ENCODE measurements at places on chromosomes 4 and X.
A peak's percentile ranks its signal among the peaks of the same experiment; 100 is the strongest.

GRCh38 chr4:30720021-30720660 is at the start of gene PCDH7:
Gene PCDH7 (plus strand): TSS chr4:30720369. CDS start chr4:30721423, 1,054 bp downstream.
- no peak for ATAC-seq

DNA sequence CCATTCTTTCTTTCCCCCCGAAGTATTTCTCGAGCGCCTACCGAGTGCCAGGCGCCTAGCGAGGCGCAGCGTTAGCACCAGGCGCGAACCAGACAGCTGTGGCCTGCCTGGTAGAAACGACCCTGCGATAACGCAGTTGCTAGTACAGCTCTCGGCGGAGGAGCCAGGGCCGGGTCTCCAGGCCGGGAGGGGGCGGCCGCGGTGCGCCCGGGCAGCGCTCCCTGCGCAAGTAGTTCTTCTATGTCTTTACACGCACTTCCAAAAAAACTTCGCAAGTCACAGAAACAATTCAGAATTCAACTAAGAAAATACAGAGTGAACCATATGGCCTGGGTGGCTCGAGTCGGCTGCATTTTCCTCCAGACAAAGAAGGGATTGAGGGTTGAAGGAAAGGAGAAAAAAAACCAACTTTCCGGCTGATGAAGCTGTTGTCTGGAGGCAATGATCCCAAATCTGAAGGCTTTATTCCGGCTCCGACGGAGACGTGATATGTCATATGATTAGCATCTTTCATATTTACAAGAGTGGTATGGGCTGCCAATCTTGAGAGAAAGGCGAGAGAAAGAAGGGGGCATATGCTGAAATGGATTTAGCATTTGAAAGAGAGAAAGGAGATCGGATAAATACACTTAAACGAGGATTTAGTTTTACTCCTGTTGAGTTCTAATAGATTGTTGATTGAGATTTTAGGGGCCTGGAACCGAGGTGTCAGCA is 7.2 kb upstream of the NEUROG2 start:
- ATAC-seq: peak; percentile 30

DNA sequence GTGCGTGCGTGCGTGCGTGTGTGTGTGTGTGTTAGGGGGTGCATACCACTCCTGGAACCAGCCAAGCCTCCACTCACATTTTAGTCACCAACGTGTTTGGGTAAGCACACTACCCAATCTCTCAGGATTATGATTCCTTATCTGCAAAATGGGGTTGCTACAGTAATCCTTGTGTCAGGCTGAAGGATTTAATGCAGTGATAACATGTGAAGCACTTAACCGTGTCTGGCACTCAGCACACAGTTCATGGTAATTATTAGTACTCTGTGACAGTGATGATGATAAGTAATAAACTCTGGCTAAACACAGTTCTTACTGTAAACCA is 57.3 kb downstream of the CLDN22 start:
- ATAC-seq: no peak

DNA sequence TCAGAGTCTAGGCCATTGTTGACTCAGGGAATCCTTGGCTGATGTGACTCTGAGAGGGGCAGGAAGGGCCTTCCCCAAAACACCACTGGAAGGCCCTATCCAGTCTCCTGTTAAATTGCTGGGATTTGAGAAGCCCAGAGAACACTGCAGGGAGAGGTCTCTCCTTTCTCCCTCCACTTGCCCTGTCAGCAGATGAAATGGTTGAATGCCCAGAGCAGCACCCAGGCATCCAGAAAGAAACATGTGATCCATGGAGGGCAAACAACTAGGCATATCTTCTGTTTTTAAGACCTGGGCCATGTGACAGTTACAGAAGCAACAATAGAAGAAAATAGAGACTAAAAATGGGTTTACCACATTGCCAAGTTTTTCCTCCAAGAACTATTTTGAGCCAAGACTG is 291.1 kb downstream of the QDPR start:
- no peak for ATAC-seq

- no peak for ATAC-seq
Observed at GRCh38 chr4:22676063-22676462, 16.7 kb upstream of the GBA3 start.

DNA sequence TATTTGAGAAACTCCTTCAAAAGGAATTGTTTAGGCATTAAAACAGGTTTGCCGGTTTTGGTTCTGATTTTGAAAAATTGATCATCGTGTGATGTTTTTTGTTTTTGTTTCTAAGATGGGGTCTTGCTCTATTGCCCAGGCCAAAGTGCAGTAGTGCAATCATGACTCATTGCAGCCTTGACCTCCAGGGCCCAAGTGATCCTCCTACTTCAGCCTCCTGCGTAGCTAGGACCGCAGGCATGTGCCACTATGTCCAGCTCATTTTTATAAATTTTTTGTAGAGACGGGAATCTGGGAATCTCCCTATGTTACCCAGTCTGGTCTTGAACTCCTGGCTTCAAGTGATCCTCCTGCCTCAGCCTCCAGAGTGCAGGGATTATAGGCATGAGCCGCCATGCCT is 35.0 kb downstream of the CLCN3 start:
- no peak for ATAC-seq

- ATAC-seq: no peak
Observed at GRCh38 chr4:150950657-150951288, 64.3 kb downstream of the LRBA start.

- ATAC-seq: no peak
Observed at GRCh38 chr4:73944061-73944875, 37.6 kb downstream of the PF4 start.

DNA sequence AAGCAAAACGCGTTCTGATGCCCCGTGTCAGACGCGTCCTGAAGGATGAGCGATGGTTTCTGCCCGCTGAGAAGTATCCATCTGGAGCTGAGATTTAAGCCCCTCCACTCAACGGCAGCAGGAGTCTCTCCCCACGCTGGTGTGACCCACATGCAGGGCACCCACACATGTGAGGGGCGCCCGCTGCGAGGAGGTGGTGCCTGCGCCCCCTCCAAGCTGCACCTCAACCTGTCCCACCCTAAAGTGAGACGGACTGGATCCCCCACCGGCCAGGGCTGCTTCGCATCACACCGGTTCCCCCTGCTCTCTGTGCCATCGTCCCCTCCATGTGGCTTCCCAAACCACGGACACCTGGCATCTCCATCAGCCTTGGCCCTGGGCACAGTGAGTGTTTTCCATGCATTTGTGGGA is 4.5 kb upstream of the PDE6B start:
- ATAC-seq: no peak

GRCh38 chr4:7000421-7001176 is 42.6 kb upstream of the TADA2B start:
- no peak for ATAC-seq

DNA sequence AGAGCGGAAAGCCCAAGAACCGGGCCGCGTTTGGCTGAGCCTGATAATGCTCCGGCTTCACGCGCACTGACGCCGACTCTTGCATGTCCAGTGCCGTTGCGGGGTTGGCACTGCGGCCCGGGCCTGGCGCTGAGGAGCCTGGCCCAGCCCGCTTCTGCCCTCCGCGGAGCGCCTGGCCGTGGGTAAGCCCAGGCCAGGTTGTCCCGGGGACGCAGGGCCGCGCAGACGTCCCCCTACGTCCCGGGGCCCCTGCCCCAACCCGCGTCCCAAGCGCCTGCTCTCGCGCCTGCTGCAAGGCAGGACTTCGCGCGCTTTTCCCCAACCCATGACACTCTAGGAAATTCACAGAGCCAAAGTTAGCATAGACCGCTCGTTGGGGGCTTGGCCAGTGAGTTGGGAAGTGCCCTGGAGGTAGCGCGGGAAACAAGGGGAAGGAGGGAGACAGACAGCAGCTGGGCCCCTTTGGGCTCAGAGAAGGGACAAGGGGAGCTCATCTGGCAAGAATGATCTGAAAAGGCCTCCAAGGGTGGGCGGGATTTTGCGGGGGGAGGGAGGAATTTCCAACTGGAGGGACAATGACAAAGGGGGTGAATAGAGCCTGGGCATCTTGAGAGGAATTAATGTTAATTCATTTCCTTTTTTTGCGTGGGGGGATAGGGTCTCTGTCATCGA is 665 bp upstream of the LRPAP1 start:
- no peak for ATAC-seq

GRCh38 chr4:168531305-168531704 is 34.5 kb downstream of the PALLD start:
- no peak for ATAC-seq

DNA sequence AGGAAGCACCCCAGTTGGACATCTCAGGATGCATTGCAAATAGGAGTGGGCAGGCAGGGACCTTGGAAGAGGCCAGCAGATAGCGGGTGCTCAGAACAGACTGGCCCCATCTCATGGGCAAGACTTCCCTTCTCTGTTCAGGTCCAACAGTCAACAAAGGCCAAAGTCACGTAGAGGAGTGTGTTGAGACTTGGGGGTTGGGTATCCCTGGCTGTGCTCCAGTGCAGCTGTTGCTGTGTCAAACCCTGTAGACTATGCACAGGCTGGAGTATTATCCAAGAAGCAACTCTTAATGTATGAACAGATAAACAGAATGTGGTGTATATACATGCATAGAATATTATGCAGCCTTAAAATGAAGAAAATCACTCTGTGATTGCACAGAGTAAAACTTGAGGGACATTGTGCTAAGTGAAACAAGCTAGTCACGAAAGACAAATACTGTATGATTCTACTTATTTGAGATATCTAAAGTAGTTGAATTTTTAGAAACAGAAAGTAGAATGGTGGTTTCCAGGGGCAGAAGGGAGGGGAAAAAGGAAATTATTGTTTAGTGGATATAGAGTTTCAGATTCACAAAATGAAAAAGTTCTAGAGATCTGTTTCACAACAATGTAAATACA is 192.1 kb upstream of the LCORL start:
- ATAC-seq: no peak

GRCh38 chr4:5051278-5052203 is at the start of gene STK32B:
Gene STK32B (plus strand): TSS chr4:5051480.
- ATAC-seq: peak; percentile 16

GRCh38 chrX:13692771-13693231 is 3.9 kb downstream of the RAB9A start:
- ATAC-seq: no peak

DNA sequence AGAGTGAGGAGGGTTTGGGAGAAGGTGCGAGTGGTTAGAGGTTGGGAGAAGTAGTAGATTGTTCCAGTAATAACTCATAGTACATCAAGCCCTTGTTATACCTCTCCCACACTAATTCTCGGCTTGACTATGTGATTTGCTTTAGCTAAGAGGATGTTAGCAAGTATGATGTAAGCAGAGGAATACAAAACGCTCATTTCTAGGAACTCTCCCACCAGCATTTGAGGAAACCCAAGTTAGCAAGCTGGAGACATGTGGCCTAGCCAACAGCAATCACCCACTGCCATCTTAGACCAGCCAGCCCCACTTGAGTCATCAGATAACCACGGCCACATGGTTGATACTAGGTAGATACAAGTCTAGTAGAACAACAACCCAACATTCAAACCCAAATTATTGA is 14.2 kb downstream of the FTHL17 start:
- ATAC-seq: peak; percentile 21

DNA sequence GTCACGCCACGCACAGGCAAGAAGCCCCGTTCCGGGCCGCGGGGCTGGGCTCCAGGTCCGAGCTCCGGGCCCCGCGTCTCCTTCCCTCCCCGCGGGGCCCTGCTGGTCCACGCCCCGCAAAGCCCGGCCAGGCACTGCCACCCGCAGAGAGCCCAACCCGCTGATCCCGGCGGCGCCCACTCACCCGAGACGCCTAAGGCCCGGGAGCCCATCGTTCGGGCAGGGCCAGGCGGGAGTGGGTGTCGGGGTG is 870 bp downstream of the PDZD4 start:
- ATAC-seq: no peak

DNA sequence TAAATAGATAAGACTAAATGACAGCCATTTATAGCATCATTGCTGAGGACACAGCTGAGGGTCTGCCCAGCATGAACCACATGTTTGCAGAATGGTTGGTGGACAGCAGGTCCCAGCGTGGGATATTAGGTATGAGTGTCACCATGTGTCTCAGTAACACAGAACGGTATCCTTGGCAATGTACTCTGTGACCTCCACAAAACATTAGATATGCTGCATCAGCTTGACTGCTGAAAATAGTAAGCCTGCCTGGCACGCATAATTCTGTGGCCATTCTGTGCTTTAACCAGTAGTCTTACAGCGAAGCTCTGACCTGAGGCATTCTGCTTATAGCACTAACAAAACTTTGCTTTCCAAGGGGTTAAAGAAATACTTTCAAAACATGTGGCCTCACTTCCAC is 32.0 kb downstream of the LIMCH1 start:
- no peak for ATAC-seq

DNA sequence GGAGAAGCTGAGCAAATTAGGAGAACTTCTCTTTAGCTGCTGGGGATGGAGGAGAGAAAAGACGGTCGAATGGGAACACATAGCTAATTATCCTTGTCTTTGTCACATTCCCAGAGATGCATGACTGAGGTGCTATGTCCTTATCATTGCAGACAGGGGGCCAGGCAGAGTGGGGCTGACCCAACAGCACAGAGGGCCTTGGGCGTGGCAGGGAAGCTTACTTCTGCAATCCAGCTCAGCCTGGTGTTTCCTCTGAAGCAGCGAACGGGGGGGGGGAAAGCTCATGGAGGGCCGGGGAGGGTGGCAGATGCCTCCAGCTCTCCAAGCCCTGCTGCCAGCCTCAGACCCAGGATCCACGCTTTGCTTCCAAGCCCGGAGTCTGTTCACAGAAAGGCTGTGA is 50.8 kb upstream of the HOPX start:
- ATAC-seq: no peak

GRCh38 chrX:72137846-72138495 is 6.3 kb upstream of the RTL5 start:
- ATAC-seq: no peak

DNA sequence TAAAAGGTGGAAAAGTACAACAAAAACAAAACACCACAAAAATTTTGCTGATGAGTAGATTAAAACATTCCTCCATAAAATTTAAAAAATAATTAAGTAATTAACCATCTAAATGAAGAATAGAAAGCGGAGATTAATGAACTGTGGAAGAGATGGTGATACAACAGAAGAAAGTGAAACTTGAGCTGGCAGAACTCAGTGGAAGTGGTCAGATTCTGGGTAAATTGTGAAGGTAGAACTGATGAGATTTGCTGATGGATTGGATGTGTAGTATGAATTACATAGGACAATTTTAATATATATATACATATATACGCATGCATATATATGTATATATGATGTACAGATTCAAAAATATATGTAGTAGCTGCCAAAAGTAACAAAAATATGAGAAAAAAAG is 73.9 kb downstream of the AMOT start:
- ATAC-seq: no peak

- no peak for ATAC-seq
Observed at GRCh38 chr4:121400632-121401031, 19.8 kb upstream of the QRFPR start.

GRCh38 chr4:6264225-6264540 is 5.5 kb upstream of the WFS1 start:
- ATAC-seq: no peak

DNA sequence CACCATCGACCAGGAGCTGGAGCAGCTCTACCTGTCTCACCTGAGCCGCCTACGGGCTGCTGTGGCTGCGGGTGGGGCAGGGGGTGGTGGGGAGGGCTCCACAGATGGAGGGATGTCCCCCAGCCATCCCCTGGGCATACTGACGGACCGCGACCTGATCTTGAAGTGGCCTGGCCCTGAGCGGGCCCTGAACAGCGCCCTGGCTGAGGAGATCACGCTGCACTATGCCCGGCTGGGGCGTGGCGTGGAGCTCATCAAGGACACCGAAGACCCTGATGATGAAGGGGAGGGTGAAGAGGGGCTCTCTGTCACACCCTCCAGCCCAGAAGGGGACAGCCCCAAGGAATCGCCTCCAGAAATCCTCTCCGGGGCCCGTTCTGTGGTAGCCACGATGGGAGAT is 16.5 kb downstream of the PPP1R3F start:
- no peak for ATAC-seq
